Stimulated activated CD8-positive, alpha-beta memory T cell treated with anti-CD3 and anti-CD28 coated beads, Interleukin-15, amount 100 ng/mL, for 24 hours (primary cell): ENCODE measurements at places on chromosomes 7 and 10.

- DNase-seq, result no peak
Measured at GRCh38 chr7:127950233-127950935, 80.9 kb downstream of the LRRC4 start.

GRCh38 chr7:44325811-44326241 is 432 bp upstream of the CAMK2B start:
- DNase-seq, result no peak

- DNase-seq, result no peak
Measured at GRCh38 chr7:55569797-55570196, 2.5 kb downstream of the VOPP1 start.

- no peak for DNase-seq
Measured at GRCh38 chr10:71302874-71303568, 16.0 kb upstream of the SLC29A3 start.
